WERI-Rb-1 (cell line): ENCODE measurements at places on chromosomes 13 and 19.

- no peak for DNase-seq
Measured at GRCh38 chr13:45436953-45437352, 18.8 kb upstream of the SLC25A30 start.

- DNase-seq, result no peak
Measured at GRCh38 chr13:22618002-22618401, 562.8 kb upstream of the SGCG start.

DNA sequence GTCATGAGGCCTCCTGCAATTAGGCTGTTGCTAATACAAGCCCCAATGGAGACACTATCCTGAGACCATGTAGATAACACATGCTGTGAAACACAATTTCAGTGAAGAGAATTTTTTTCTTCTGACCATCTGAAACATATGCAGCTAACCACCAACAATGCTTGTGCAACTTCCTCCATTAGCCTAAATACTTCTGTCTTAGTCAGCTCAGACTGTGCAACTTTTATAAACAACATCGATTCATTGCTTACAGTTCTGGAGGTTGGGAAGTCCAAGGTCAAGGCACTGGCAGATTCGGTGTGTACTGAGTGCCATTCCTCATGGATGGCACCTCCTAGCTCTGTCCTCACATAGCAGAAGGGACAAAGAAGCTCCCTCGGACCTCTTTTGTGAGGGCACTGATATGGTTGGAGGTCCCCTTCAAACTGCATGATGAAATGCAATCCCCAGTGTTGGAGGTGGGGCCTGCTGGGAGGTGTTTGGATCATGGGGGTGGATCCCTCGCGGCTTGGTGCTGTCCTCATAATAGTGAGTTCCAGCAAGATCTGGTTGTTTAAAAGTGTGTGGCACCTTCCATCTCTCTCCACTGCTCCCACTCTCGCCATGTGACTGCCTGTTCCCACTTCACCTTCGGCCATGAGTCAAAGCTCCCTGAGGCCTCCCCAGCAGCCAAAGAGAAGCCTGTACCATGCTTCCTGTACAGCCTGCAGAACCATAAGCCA, 27.7 kb downstream of the STK24 start:
- DNase-seq, result no peak

GRCh38 chr19:44515907-44516306, 13.6 kb downstream of the CEACAM20 start:
- DNase-seq, result no peak

GRCh38 chr19:46809534-46810272, 21.3 kb upstream of the SLC1A5 start:
- DNase-seq, result no peak

- peak; percentile 79 for DNase-seq
Measured at GRCh38 chr19:1223018-1223855, 14.6 kb downstream of the CBARP start.

DNA sequence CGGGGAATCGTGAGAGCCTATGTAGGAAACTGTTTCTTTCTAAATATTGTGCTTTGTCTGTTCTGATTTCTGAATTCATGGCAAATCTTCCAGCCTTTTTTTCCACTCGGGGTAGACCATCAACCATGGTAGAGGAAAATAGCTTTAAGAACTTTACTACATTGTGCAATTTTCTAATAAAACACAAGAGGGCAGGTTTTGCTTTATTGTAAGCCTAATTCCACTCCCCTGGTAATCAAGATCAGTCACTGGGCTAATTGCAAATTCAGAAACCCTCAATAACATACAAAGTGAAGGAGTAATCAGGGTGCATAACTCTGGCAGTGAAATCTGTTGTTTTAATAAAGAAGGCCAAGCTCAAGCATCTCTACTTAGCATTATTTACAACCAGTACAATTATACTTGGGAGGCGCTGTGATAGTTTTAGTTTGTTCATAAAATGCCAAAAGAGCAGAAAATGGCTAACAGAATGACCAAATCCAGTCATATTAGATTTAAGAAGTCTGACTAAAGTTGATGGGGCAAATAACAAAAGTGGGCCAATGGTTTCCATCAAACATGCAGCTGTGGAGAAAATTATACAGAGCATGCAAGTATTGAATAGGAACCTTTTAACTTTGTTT, 43.8 kb downstream of the DCT start:
- no peak for DNase-seq

GRCh38 chr13:110443622-110444225, 117.8 kb downstream of the RAB20 start:
- no peak for DNase-seq

GRCh38 chr19:54376610-54377285, 12.0 kb upstream of the LAIR1 start:
- DNase-seq, result no peak

GRCh38 chr13:72890546-72890945, 108.6 kb downstream of the PIBF1 start:
- no peak for DNase-seq

DNA sequence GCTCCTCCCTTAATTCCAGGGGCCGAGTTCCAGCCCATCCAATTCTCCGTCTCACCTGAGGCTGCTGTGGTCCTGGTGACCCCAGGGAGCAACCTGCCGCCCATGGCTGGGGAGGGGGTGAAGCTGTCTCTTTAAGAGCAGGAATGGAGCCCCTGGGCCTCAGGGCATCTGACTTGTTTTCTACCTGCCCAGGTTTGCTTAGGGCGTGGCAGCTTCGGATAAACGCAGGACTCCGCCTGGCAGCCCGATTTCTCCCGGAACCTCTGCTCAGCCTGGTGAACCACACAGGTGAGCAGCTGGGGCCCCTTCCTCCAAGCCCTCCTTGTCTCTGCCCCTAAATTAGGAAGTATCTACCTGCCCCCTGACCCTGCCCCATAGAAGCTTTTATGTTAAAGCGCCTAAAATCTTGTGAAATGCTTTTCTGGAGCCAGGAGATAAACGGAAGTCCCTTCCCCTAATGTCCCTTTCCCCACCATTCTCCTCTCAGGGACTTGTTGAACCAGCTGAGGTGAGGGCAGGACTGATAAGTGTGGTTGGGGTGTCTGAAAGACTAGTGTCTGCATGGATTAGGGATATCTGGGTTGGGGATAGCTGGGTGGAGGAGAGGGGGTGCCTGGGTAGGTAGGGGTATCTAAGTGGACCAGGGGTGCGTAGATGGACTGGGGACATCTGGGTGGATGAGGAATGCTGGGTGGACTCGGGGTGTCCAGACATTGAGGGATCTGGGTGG, 614 bp downstream of the FXYD3 start:
- no peak for DNase-seq
